ENCODE measurements at places on chromosomes 16 and 17. TPM values are rescaled to one million over a fixed set of nuclear protein-coding genes. Genes with fewer than 3 reads are reported as not detected.
A peak's percentile ranks its signal among the peaks of the same experiment; 100 is the strongest.

The KRT27 gene
- total RNA-seq: not detected

The KATNB1 gene
- total RNA-seq: 27.6 TPM

- peak; percentile 67 for DNase-seq
Observed at GRCh38 chr16:12146966-12147365, 170.4 kb downstream of the SNX29 start.

DNA sequence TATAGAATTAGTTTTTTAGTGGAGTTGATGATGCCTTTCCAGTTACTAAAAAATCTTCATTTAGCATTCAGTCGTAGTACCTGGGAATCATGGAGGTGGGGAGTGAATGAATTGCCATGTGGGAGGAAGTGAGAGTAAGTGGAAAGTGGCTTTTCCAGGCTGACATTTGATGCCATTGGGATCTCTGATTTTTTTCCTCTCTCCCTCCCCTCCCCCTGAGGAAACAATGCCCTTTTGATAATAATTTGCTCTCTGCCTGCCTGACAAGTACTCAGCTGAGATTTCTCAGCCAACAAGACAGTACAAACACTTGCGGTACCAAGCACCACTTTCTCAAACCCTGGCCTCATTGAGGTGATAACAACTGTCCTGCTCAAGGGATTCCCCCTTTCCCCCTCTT, 2.2 kb downstream of the UBE2Z start:
- no peak for DNase-seq

The DNAH2 gene
- 0.31 TPM for total RNA-seq

The FZD2 gene
- total RNA-seq: 11.6 TPM

DNA sequence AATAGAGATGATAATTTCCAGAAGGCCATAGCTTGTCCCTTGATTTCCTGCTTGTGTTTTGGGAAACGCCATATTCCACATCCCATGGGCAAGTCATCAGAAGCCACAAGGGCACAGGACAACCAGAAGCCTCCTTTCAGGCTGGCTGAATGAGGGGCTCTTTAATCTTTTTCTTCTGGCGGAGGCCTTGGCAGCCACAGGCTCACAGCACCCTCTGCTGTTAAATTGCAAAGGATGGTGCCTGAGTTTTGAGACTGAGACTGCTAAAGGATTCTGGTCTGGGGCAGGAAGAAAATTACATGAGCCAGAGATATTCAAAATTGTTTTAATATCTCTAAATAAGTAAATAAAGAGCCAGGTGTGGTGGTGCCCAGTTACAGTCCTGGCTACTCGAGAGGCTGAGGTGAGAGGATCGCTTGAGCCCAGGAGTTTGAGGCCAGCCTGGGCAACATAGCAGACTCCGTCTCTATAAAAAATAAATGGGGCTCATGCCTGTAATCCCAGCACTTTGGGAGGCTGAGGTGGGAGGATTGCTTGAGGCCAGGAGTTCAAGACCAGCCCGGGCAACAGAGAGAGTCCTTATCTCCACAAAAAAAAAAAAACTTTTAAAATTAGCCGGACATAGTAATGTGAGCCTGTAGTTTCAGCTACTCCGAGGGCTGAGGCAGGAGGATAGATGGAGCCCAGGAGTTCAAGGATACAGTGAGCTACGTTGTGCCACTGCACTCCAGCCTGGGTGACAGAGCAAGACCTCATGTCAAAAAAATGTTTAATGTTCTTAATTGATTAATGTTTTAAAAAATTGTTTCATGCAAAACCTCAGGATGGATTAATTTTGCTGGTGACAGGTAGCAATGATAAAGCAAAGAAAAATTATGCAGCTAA, 26.3 kb downstream of the AARSD1 start:
- peak; percentile 76 for DNase-seq

DNA sequence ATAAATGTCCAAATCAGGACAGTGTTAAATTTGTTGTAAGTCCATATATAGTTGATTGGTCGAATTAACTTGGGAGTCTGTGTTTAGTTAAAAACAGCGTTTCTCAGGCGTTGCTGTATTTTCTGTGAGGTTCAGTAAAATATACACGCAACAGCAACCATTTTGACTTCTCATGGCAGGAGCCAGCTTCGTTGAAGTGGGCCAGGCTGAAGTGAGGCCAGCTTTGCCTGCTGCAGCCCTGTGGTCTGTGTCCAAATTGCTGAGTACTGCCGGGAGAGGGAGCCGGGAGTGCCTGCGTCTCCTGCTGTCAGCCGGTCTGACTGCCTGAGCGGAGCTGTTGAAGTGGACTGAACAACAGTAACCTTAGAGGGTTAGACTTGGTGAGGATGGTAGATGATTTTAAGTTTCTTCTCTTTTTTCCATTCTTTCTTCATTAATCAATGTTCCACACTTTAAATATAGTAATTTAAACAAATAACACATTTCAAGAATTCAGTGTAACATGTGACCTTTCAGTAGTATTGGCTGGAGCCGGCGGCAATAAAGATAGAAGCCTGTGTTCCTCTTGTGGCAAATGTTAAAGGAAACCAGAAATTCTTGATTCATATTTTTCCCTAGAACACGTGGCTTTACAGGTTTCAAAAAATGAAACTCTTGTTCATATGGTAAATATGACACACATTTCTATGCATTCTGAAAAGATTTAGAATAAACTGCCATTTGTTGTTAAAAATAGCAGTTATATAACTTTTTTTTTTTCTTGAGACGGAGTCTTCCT, 37.0 kb upstream of the ZNF750 start:
- peak; percentile 87 for DNase-seq

All from tongue (tissue), 3 donors.